ENCODE measurements at places on chromosomes 3 and 15.

DNA sequence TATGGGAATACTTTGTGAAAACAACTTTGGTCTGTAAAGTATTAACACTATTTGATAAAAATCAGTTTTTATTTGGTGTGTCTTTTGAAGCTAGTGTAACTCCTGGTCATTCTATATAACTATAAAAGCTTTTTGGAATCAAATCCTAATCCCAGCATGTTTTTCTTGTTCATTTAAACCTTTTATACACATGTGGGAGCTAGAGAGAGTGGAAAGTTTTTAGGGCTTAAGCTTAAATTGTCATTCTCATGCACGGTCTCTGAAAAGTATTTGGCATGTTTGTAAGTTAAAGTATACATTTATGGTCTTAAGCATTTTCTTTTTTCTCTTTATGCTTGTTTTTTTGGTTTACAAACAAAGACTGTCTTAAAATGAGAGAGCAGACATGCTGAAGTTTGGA, 83.4 kb upstream of the RARB start:
- no peak for DNase-seq

DNA sequence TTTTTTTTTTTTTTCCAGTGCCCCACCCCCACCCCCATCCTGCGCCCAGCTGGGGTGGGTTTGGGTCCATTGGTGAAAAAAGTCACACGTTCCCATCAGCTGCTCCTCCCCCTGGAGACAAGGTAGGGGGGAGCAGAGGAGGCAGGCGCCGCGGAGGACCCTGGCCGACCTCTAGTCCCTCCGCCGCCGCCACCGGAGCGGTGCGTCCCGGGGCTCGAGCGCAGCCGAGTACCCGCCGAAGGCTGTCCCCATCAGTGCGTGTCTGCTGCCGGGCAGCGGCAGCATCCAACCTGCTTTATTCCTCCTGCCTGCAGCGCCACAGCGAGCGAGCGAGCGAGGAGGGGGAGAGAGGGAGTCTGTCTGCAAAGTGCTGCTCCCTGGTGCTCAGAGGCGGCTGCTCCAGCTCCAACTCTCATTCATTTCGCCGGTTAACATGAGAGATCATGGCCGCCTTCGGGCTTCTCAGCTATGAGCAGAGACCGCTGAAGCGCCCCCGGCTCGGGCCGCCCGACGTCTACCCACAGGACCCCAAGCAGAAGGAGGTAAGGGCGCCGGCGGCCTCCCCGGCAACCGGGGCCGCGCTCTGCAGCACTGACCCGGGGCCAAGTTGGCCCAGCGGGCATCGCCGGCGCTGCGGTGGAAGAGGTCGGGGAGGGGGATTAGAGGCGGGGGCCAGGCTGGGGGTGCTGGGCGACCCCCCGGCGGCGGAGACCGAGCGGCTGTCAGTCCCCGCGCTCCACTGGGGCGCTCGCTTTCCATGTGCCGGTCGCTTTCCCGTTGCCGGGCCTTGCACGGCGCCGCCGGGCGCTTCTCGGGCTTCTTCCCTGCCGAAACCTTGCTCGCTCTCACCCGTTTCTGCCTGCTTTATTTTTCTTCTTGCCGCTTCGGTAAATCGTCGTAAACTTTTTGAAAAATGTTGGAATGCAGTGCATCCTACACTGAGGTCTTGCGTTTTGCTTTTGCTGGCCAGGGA, 1.3 kb downstream of the MED12L start:
- DNase-seq = peak; percentile 28

DNA sequence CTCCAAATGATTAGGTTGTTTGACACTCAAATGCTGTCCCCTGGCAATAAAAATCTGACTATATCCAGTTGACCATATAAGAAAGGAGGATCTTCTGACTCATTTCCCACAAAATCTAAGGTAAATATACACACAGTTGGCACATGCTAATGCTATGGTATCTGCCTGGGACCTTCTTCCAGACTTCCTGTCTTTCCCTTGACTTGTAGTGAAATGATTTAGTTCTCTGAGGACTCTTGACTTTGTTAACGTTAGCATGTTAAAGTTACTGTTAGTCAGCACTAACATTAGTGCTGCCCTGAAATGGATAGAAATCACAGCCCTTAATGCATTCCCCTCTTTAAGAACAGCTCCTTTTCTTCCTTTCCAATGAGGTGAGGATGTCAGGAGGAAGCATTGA, 124.3 kb upstream of the LSAMP start:
- DNase-seq = no peak

DNA sequence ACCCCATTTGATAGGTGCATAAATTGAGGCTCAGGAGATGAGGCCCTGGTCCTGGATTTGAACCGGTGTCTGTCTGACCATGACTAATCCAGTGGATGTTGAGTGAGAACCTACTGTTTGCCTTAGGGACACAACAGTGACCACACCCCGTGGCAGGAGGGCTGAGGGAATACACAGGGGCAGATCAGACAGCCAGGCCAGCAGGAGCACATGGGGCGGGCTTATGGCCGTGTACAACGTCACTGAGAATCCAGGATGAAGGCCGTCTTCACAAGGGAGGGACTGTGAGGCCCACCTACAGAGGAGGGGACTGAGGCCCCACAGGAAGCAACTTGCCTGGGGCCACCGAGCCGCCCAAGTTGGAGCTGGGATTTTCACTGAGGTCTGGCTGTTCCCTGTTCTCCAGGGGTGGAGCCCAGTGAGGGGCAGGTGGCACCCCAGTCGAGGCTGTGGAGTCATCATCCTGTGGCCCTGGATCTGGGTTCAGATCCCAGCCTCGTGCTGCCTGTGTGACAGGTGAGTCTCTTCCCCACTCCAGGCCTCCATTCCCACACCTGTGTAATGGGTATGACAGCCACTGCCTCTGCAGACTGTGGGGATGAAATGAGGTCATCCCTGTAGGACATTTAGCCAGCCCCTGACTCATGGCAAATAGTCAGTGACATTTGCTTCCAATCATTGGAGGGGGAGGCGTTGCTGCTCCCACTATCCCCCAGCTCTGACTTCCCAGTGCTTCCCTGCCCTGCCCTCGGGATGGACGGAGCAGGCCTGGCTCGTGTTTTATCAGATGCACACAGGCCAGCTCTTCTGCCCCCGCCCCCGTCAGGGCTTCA, 6.3 kb upstream of the PLXND1 start:
- DNase-seq = no peak

- no peak for DNase-seq
Observed at GRCh38 chr15:55902981-55903380, 90.4 kb downstream of the NEDD4 start.

DNA sequence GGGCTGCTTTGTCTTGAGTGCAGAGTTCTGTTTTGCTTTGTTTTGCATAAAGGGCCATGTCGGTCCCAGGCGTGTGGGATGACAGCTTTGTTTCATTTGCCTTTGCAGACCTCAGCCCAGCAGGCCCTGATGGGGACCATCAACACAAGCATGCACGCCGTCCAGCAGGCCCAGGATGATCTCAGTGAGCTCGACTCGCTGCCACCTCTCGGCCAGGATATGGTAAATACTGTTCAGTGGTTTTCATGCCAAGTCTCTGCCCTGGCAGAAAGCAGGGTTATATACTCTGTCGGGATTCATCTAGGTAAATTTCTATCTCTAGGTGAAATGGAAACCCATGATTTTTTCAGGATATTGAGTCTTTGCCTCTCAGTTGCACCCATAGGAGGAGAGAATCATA, 343.9 kb upstream of the TPM1 start:
- no peak for DNase-seq

DNA sequence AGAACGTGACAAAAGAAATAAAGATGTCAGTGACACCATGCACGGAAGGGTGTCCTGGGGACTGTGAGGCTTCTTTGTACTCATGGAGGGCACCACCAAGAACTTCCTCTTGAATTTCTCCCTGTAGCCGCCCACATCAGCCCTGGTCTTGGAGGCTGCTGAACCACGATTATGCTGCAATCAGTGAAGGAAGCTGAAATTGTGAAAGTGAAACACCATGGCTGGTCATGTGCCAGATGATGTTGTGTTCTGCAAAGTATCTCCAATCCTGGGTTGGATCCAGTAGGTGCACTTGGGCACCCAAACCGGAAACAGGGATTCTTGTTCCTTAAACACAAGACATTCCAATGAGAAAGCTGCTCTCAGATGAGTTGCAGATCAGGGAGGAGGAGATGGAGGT, 104.4 kb upstream of the GOLGA6L6 start:
- no peak for DNase-seq

DNA sequence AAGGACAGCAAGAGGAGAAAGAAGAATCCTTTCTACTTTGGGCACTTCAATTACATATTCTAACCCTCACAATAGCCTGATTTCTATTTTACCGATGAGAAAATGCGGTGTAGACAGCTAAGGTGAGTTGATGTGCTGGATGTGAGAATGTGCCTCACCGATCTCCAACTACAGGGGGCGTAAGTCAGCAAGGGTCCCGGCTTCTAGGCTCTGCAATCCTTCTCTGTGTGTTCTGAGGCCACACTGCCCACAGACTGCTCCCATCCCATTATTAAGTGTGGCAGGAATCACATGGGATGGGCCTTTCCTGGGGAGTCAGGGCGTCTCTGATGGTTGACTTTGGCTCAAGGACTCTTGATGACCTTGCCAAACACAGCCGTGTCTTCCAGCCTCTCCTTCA, 23.6 kb upstream of the RPL35A start:
- no peak for DNase-seq

DNA sequence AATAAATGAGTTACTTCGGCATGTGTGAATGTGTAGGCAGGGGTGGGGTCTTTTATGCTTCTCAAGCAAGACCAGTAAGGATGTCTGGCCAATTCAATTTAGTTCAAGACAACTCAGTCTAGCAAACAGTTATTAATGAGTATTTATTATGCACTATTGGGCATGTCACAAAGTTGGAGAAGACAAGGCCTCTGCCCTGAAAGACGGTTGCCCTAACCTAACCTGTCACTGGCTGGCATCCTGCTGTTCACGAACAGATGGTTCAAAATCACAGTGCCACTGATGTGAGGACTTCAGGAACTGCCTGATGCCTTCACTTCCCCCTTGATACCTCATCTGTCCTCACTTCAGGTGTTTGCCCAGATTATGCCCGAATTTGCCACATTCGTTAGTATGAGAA, 217.8 kb downstream of the SOX2 start:
- no peak for DNase-seq

GRCh38 chr3:45267097-45267496, 41.0 kb upstream of the TMEM158 start:
- no peak for DNase-seq

DNA sequence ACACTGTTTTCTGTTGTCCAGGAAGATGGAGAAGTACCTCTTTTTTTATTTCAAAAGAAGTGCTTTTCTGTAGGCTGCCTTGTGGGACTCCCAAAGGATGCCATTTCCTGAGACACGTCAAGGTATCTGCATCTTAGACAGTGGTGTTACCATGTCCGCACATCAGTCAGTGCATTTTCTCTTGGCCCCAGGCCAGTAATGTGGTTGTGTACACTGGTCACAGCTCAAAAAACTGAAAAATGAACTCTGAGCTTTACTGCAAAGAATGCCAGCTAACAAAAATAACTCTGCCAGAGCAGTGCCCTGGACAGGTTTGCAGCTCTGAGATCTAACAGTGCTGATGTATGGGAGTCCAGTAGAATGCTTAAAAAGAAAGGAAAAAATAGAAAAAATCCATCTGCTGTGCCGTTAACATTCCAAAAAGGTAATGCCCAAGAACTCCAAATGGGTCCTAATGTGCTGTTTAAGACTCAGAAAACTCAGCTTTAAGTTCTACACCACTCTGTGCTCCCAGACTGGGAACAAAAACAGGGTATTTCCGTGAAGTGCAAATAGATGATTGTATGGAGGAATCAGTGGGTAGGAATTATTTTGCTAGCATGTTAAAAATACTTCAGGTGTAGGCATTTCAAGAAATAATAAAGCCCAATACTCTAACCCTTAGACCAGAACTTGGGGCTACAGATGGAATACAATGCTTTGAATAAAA, 315.9 kb downstream of the FEZF2 start:
- no peak for DNase-seq

GRCh38 chr15:60843482-60843881, 364.5 kb upstream of the ICE2 start:
- no peak for DNase-seq

DNA sequence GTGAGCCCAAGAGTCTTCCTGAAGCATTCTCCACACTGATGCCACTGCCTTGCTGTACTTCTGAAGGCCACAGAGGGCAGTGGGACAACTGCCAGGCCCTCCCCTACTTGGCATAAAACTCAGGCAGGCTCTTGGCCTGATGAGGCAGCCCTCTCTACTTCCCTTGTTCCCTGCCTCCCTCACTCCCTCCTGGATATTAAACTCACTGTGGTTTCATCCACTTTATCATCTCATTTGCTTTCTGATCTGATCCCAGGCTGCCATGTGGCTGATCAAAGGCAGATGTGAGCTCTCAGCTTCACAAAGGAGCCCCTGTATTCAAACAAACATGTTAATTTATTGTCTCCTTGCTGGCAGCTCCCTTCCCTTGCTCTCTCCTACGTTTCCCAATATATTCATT, 533.5 kb downstream of the IGSF11 start:
- no peak for DNase-seq

DNA sequence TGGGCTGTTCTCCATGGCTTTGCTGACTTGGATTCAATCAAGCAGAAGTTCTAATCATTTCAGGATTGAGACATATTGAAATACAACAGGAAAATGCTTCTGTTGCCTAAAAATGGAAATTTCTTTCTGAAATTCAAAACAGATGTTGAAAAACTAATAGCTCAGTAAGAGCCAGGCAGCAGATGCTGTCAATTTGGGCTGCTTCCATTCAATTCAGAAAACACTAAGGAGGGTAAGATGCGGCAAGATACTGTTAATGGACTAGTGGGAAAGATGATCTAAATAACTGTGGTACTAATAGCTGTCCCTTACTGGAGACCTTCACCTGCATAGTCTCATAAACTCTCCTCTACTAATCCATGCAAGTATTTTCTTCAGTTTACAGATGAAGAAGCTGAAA, 53.5 kb downstream of the DGKG start:
- no peak for DNase-seq

GRCh38 chr15:88057836-88058235, 198.7 kb downstream of the NTRK3 start:
- no peak for DNase-seq

- DNase-seq = no peak
Observed at GRCh38 chr15:86568378-86568777, 488.7 kb downstream of the AGBL1 start.

DNA sequence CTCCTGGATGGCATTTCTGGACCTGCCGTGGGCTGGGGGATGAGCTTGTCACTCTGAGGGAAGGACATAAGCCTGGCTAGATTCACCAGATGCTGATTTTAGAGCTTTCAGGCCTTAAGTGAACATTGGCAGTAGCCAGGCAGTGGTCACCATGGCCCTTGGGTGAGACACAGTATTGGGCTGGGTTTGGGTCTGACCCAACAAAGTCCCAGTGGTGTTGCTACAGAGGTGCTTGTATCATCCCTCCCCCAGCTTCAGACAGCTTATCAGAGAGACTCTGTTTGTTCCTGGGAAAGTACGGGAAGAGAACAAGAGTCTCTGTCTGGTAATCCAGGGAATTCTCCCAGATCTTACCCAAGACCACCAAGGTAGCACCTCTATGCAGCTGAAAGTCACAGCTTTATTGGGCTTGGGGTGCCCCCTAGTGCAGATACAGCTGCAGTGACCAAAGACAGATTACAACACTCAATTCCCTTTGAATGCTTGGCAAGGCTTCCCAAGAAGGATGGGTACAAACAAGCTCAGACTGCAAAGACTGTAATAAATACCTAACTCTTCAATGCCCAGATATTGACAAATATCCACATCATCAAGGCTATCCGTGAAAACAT, 9.8 kb upstream of the RUVBL1 start:
- no peak for DNase-seq

All from stimulated activated CD8-positive, alpha-beta memory T cell treated with anti-CD3 and anti-CD28 coated beads, Interleukin-7, amount 100 ng/mL, for 24 hours (primary cell).